HFFc6 (cell line): ENCODE measurements at places on chromosomes 1 and 21.

GRCh38 chr1:41662765-41663437 lies 178.4 kb upstream of the EDN2 start:
- DNase-seq = peak; percentile 83

- no peak for DNase-seq
These were observed at the start of gene RYR2 for GRCh38 chr1:237041795-237042525. RYR2 (plus strand) TSS chr1:237042184; CDS start chr1:237042522, 338 bp downstream.

DNA sequence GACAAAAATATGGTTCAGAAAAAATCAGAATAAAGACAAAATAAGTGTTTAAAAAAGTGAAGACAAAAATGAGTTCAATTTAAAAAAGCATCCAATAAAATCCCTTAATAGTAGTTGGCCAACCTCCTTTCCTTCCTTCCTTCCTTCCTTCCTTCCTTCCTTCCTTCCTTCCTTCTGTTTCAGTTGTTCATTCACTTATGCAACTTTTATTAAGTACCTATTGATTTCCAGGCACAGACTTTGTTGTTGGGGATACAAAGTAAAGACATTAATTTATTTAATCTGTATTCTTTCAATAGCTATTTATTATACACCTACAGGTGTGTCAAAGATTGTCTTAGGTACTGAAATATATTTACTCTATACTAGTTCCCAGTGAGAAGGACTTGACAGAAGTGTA lies 2.4 kb upstream of the LIPI start:
- DNase-seq = no peak

DNA sequence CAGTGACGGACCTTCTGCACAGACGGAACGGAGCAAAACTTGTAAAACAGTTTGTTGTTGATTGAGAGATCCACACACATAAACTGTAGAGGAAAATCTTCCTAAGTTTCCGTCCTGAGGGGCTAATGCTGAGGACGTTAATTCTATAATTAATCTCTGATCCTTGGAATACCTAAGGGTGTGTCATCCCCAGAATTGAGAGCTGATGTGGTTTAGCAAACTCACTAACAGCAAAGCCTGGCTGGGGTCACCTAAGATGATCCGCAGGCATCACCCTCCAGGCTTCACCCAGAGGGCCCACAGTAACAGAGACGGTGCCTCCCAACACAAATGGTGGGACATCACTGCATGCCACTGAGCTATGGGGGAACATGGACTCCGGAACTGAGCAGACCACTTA lies 97.5 kb downstream of the SMYD2 start:
- no peak for DNase-seq

- DNase-seq = no peak
These were observed 1280.7 kb upstream of the TMPRSS15 start for GRCh38 chr21:19684328-19684727.

GRCh38 chr21:30963502-30963901 lies 74.8 kb downstream of the KRTAP19-8 start:
- DNase-seq = no peak

DNA sequence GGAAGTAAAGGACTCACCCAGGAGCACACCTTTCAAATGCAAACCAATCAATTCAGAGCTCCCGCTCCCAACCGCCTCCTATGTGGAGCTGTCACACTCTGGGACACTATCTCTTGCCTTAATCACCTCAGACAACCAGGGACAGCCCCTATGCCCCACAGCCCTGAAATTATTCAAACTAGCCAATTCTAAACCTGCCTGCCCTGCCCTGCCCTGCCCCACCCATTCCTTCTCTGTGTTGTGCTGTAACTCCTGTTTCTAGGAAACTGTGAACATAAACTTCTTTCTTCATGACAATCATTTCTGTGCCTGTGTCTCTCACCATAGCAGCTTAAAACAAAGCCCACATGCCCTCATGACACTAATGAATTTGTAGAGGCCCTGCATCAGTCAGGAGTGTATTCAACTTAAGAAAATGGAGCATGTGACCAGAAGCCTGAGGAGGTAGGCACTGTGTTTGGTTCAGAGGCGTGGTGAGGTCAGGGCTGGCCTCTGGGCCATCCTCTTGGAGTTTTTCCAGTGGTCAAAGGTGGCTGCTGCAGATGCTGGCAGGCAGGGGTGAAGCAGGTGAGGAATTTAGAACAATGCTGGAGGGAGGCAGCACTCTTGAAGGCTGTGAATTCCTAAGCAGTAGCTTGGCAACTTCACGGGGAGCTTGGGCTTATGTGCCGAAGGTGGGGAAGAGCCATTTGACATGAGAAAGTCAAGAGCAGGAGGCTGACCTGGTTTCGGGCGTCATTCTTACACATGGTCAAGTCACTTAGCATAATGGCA lies 74.5 kb downstream of the RHOU start:
- no peak for DNase-seq

GRCh38 chr1:51203121-51203873 lies 32.8 kb upstream of the RNF11 start:
- DNase-seq = no peak

GRCh38 chr1:36346741-36347370 lies 23.4 kb upstream of the EVA1B start:
- DNase-seq = no peak

GRCh38 chr1:40982721-40983120 lies 3.2 kb downstream of the CTPS1 start:
- DNase-seq = no peak

GRCh38 chr1:1048765-1049164 lies 25.3 kb downstream of the RNF223 start:
- no peak for DNase-seq

DNA sequence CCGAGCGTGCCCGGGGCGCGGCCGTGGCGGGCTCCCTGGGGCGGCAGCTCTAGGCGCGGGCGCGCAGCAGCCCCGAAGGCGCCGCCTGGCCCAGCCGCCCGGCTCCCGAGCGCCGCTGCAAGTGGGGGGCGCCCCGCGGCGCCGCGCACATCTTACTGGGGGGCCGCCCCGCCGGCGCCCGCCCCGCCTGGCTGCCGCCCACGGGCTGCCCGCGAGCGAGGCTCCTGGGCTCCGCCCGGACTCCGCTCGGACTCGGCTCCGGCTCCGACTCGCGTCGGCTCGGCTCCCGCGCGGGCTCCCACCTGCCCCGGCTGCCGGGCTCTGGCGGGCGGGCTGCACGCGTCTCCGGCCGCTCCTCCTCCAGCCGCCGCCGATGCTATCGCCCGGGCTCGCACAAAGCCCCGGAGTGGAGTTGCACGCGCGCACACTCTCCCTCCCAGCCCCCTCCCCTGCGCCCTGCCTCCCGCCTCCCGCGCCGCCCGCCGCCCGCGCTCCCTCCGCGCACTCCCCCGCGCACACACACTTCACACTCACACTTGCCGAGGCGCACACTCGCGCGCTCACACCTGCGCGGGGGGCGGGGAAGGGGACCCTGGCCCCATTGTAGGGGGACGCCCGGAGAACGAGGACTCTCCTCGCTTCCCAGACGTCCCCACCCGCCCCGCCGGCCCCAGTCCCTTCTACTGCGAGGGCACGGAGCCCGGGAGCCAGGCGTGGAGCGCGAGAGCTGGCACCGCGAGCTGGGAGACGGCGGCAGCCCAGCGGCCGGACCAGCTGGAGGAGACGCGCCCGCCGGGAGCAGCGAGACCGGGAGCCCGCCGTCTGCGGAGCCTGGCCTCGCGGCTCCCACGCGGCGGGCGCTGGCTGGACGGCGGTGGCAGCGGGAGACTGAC lies at the start of gene GRIK3:
GRIK3 (minus strand) TSS at position 395 of the 893 bp plus-strand sequence. CDS start 407 bp downstream, outside the sequence.
- DNase-seq = no peak

DNA sequence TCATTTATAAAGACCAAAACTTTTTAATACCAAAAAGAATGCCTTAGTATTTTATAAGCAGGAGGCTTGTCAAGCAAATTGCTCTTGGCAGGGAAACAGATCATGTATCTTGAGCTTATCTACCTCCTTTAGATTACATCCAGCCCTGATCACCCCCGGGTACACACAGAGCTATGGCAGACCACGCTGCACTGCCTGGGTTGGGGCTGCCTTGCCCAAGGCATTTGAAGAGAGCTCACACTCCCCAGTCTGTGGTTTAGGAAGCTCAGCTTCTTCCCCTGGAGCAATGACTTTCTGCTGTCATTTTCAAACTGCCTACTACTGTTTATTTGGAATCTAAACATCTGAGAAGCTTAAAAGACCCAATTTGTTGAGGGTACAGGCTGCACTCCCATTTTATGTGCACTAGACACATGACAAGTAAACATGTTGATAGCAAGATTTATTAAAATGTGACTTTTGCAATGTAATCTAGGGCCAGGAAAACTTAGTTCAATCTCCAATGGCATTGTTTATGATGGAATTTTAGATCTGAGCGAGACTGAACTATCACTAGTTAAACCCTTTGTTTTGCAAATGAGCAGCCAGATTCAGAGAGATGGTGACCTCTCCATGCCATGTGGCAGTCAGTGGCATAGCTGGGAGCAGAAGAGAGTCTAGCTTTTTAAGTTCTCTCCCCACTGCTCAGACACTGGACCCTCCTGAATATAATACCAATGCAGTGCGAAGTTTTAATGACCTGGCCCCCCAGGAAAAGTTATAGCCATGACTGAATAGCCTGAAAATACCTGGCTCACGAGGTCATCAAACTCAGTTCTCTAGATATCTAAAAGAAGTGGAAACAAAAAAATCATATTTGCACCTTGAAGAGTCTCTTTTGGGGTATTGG lies 214.9 kb downstream of the HLX start:
- peak; percentile 23 for DNase-seq

- no peak for DNase-seq
These were observed 16.8 kb downstream of the E2F2 start for GRCh38 chr1:23514111-23514679.

- DNase-seq = no peak
These were observed 8.2 kb downstream of the DVL1 start for GRCh38 chr1:1340791-1341548.

GRCh38 chr1:16720351-16721223 lies 19.7 kb upstream of the RNU1-4 start:
- DNase-seq = peak; percentile 0

GRCh38 chr1:48469616-48470480 lies 2.2 kb downstream of the SPATA6 start:
- DNase-seq = no peak

- peak; percentile 99 for DNase-seq
These were observed 36.7 kb downstream of the ATP2B4 start for GRCh38 chr1:203663294-203663693.

DNA sequence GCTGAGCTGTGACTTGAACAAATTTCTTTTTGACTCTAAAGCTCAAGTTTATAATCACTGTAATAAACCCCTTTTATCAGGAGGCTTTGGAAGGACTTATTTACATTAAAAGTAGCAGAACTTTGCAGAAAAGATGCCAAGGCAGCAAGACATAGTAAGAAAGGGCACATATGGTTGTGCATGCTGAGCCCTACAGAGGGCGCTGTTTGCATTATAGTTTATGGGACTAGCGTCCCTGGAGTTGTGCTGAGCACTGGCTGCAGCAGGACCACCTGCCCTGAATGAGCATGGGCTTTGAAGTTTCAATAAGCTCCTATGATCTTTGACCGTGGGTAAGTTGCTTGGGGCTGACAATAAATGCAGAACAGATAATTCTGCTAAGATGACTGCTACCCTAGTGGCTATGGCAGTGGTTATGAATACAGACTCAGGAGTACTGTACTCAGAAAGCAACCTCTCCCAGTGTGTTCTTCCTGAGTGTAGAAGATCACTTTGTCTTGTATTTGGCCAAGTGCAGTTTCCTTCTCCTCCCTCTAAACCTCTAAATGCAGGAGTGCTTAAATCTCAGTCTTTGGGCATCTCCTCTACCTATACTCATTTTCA lies 45.4 kb upstream of the USP1 start:
- no peak for DNase-seq

GRCh38 chr1:22212400-22213233 lies 69.7 kb upstream of the WNT4 start:
- no peak for DNase-seq

GRCh38 chr1:159188375-159188788 lies 16.3 kb upstream of the ACKR1 start:
- DNase-seq = no peak

DNA sequence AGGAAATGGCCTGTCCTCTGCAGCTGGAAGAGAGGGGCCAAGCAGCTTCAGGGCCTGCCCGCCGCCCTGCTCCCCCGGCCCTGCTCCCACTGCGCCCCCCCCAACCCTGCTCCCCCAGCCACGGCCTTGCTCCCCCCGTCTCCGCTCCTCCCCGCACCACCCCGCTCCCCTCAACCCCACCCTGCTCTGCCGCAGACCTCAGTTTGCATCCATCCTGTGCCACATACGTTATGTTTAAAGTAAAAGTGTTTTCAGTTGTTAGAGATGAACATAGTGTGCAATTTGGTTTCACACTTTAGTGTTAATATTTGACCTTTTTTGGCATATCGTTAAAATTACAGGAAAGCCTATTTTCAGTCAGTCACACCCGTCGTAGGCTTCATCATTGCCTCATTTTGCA lies 34.1 kb upstream of the DIP2A start:
- no peak for DNase-seq

DNA sequence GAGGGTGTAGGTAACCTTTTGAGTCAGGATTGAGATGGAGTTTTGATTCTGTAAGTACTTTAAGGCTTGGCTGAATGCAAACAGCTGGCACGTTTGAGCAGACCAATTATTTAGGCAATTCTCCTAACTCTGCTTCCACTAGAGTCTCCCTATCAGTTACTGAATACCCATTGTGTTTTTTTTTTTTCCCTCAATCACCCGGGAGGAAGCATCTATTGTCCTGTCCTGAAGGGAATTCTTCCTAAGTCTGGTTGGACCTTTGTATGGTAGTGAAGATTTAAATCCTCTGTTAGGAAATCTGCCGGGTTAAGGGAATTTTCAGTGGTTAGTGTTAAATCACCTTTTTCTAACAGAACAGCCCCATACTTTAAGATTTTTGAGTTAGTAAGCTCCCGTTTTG lies 571.2 kb upstream of the USP24 start:
- no peak for DNase-seq

GRCh38 chr1:241079459-241079858 lies 277.5 kb downstream of the RGS7 start:
- DNase-seq = no peak

GRCh38 chr1:68328490-68328889 lies 96.2 kb upstream of the WLS start:
- DNase-seq = peak; percentile 10

DNA sequence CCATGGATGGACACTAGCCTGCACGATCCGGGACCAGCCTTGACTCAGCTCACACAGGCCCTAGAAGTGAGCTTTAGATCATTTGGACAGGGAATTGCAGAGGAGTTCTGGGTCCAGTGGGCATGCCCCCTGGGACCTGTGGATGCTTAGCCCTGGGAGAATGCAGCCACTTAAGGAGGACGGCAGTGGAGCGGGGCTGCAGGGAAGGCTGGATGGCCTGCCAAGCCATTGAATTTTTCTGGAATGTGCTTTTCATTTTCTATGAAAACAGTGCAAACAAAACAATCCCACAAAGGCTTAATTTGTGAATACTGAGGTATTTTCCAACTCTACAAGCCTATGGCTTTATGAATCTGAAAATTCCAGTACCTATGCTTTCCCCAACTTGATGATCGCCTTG lies 80.4 kb upstream of the GCLM start:
- no peak for DNase-seq

- DNase-seq = peak; percentile 26
These were observed 45.7 kb downstream of the SLC9A1 start for GRCh38 chr1:27109103-27109822.

- no peak for DNase-seq
These were observed 68.2 kb downstream of the PSMG1 start for GRCh38 chr21:39114871-39115575.
